ENCODE measurements at places on chromosomes 5 and 9.

DNA sequence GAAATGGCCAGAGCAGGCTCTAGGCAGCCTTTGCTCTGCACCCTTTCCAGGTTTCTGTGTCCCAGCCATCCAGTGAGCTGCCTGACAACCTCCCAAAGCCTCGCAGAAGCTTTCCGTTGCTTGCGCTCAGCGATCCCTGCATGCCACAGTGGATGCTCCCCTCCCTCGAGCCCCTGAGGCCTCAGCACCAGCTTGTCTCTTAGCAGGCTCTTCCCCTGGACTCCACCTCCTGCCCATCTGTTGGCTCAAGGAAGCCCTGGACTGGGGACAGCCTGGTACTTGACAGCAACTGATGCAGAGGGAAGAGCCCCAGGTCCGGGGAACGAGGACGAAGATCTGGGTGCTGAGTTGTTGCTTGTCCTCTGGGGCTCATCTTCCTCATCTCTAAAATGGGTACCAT is 23.2 kb downstream of the TSPAN17 start:
- no peak for DNase-seq

- DNase-seq: no peak
Observed at GRCh38 chr5:39192450-39193160, 26.8 kb downstream of the FYB1 start.

DNA sequence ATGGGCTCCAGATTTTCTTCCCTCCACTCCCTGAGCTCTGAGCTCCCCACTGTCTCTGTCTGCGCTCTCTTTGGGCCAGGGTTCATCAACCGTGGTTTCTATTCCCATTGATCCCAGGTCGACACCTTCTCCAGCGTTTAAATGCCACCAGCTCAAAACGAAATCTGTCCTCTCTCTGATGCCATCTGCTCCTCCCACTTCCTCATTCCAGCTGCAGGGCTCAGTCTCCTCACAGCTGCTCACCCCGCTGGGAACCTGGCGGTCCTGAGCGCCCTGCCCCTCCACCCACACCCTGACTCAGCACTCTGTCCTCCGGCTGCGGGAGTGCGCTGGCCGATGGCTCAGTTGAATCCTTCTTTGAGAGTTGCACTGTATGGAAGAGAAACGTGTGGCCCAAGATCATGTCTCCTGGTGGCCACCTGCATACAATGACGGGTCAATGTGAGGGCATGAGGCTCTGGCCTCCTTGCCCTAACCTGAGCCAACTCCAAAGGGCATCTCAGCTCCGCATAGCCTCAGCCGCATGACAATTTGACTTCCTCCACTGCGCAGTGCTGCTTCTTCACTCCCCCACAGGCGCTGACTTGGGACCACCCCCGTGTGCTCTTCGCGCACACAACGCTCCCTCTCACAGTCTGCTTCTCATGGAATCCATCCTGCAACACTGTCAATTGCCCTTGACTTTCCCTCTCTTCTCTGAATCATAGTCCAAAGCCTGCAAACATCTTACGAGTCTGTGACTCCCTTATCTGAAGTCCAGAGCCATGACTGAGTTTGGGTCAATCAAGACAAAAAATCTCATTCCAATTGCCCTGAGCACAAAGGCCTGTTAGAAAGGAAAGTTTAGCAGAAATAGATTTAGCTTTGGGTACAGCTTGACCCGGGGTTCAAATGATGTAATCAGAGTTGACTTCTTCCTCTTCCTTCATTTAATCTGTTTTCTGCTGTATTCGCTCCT is 82.4 kb downstream of the PTCH1 start:
- no peak for DNase-seq

DNA sequence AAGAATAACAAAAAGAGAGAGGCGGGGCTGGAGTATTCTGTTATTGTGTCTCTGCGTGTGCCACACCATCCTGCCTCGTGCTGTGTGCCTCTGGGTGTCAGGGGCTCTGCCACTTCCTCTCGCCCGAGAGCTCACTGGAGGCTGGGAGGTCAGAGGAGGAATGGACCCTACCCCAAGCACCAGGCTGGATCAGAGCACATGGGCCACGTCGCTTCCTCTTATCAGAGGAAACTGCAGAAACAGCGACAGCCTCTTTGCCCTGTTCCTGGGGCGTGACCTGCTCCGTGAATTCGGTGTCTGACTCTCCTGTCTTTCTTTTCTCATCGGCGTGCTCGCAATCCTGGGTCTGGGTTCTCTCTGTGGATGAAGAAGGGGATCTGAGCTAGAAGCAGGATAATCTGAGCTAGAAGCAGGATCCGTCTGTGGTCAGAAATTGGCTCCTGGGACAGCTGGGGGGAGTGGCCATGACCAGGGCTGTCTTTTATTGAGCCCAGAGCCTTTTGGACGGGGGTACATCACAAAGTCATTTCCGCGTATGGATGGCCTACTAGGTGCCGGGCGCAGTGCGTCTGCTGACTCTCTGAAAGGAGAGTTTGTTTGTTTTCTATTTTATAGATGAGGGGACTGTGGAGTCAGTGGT is 150.3 kb upstream of the COL5A1 start:
- no peak for DNase-seq

DNA sequence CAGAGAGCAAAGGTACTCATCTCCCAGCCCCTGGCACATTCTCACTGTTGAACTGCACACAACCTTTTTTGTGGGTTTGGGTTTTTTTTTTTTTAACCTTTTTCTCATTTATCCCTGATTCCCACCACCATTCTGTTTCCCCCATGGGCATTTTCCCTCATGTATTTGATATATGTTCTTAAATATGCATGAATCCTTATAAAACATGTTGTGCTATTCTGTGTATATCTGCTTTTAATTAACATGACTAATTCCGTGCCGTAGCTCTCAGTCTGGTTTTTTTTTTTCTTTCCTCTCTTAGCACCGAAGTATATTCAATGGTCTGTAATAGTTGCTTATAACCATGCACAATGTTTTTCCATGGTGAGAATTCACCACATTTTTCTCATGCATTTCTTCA is 204.5 kb downstream of the RGS3 start:
- no peak for DNase-seq

DNA sequence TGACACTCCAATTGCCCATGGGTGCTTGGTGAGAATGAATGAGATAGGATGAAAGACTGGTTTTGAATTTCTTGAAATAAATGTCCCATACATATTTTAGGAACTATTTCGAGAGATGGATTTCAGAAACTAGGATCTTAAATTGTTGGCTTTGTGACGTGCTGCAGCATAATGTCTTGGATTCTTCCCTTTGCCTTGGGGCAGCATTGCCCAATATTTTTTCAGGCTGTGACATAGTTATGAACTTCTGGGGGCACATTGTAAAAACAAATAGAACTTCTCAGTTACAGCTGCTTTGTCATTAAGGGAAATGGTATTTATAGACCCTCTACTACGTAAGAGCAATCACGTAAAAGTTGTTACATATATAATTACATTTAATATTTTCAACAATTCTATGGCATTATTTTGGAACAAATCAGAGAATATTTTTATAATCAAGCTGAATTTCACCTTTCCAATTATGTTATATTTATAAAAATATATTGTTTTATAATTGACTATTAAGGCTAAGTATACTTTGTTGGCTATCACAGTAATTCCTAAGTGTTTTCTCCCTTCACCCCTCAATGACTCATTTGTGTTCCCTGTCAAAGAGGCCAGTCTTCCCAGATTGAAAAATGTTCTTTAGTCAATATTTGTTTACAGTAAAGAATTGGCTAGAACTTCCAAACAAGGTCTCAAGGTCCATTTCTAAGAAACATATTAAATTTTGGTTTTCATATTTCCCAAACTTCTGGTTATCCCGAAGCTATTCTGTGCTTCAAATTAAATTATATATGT is 1388.3 kb upstream of the ACO1 start:
- no peak for DNase-seq

DNA sequence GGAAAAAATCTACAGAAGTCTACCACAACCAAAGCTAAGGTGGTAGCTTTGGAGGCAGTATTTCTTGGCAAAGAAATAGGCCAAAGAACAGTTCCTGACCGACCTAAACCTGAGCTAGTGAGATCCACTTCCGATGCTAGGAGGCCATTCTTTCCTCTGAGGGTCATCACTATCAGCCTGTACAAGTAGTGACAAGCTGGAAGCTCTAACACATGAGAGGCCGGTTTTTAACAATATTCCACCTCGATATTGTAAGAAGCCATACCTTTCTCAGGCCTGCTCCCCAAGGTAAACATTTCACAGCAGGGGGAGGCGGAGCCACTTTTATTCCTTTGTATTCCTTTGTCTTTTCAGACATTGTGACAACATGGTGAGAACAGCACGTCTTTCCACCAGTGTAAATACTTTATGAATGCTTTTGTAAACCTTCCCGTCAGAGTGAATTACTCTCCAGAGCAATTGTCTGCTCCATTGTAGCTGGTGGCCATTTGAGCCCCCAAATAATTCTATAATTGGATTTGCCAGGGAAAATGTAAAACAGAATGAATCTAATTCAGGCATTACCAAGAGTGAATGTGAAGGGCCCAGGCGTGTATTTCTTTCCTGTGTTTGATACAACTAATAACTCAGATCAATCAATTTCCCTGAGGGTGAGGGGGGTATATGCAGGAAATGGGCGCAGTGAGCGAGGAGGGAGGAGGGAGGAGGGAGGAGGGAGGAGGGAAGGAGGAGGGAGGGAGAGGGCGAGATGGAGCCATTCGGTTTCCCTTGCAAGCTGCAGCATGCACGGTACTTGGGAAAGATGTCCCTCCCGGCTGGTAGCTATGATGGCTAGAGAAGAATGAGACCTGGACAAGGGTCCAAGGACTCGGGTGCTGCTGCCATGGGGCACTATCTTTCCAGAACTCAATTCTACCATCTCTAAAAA is 166.6 kb downstream of the CDK5RAP2 start:
- no peak for DNase-seq

DNA sequence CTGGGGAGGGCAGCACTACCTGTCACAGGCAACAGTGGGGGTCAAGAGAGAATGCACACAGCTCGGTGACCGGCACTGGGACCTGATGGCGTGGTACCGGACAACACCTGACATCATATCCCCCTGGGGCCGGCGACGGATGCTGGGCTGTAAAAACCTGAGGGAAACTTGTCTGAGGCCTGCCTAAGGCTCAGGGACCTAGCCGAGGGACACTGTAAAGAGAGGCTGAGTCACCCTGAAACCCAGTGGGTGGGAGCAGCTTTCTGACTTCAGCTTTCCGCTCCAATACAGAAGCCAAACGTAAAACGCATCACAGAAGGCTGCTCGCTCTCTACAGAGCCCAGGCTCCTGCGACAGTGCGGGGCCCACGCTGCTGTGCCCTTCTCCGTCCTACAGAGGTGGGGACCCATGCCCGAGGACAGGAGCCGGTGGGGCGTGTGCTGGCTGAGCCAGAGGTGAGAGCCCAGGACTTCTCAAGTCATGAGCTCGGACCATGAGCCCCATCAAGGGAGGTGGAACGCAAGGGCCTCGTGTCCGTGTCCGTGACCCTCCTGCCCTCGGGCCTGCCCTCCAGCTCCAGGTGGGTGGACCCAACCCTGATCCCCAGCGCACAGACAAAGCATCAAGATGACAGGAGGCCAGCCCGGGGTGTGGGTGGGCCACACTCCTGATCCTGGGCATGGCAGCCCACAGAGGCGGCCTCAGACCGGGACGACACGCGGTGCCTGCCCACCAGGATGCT is 5.3 kb downstream of the RALGDS start:
- DNase-seq: peak; percentile 39

DNA sequence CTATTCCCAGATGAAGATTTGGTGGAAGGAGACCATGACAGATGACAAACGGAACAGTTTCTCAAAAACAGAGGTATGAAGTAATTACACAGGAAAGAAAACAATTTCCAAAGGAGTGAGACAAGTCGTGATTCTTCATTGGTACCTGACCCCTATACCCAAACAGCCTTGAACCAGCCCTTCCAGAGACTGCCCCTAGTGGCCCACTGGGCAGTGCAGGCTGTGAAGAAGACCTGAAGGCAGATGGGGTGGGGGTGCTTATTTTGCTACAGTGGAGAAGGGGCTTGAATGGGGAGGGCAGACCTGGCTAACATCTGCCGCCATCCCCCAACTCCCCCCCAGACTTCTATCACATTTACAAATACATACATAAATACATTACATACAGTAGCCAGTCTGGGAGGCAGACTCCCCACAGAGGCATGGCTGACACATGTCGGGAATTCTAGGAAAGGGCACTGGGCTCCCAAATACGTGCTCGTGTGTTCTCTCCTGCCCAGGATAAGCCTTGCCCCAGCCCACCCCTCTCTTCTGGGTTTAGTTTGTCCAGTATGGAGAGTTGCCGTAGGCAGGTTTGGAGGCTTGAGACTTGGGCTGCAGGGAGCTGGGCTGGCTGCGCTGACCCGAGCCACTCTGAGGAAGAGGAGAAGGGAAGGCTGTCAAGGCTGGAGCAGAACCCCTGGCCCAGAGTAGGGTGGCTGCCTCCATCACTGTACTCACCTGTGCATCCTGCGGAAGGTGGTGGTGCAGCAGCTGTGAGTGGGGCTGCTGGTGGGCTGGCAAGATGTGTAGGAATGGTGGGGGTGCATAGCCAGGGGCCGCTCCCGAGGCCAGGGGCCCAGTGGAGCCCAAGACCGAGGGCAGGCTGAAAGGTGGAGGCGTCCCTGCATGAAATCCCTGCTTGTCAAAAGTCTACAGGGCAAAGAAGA is 105.3 kb downstream of the UBE2R2 start:
- DNase-seq: no peak

DNA sequence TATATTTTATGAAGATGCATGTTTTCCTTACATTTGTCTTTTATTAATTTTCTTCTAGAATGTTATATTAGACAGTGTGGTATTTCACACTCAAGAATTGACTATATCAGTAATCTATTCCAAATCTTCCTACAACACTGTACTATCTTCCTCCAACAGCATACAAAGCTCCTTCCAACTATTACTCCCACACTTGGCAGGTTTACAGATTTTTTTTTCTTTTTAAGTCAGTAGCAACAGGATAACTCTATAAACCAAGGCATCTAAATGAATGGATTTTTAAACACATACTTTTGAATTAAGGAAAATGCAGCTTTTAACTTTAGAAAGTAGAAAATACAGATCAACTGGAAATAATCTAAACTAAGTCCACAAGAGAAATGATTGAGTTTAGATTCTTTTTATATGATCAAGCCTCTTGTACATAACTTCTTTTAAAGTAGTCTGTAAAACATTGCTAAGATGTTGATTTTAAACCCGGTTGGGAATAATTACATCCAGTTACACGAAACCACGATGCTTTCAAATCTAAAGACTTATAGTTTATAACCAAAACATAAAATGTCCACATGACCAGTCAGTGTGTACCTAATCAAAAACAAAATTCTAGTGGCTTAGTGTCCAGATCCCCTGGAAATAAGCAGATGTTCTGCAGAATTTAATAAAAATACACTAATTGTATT is 281.6 kb downstream of the ADAMTS6 start:
- DNase-seq: no peak

- no peak for DNase-seq
Observed at GRCh38 chr5:109998208-109998607, 308.5 kb downstream of the MAN2A1 start.

GRCh38 chr5:94968507-94969095 is 316.3 kb downstream of the MCTP1 start:
- no peak for DNase-seq

- DNase-seq: no peak
Observed at GRCh38 chr5:174533751-174534241, 190.6 kb upstream of the MSX2 start.

DNA sequence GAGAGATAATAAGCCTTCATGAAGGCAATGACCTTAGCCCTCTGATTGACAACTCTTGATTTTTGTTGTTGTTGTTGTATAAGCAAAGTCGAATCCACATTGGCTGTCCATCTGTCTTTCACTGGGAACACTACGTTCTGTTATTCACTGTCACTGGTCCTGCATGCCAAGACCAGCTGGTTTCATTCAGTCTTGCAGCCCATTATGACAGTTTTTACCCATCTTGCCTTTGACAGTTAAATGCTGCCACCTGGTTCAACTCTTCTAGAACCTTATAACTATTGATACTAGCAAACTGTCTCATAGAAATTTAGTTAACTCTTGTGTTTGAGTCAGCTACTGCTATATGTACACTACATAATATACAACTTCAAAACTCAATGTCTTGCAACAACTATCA is 382.3 kb upstream of the CDH10 start:
- DNase-seq: no peak
